ENCODE measurements at places on chromosomes 7 and 10. TPM values are rescaled to one million over a fixed set of nuclear protein-coding genes. Genes with fewer than 3 reads are reported as not detected.
A peak's percentile ranks its signal among the peaks of the same experiment; 100 is the strongest.

The AKR1D1 gene
- not detected for total RNA-seq

DNA sequence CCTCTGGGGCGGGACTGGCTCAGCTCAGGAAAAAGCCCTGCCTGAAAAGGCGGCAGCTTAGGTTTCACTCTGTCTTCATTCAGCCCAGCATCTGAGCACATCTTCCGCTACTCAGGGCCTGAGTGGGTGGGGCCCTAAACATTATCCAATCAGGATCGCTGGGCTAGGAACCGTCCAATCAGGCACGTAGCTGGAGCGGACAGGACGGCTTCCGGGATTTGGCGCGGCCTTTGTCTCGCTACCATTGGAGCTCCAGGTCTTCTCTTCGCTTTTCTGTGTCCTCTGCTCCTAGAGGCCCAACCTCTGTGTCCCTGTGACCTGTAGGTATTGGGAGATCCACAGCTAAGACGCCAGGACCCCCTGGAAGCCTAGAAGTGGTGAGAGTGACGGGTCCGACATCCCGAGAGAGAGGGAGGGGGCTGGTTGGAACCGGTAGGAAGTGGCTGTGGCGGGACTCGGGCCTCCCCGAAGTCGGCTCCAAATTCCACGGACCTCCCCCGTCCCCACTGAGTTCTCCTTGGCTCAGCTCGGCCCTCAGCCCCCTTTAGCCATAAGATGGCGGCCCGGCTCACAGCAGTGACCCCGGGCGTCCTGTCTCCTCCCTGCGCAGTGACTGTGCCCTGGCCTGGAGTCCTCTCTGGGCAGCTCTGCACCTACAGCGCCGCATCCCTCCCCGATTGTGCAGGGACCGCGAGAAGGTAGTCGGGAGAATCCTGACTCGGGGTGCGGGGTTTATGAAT is 99.1 kb downstream of the ZNF680 start:
- H3K27ac ChIP-seq, result no peak overlapping the region
- no peaks in the 10 kb centered on the region for H3K27me3 ChIP-seq
- no peak for DNase-seq
- peak overlapping the region; percentile 58 for H3K4me3 ChIP-seq
- H3K4me1 ChIP-seq, result no peaks in the 10 kb centered on the region

- no peak overlapping the region for H3K27ac ChIP-seq
- H3K4me1 ChIP-seq, result no peaks in the 10 kb centered on the region
- H3K4me3 ChIP-seq, result no peak overlapping the region
- no peaks in the 10 kb centered on the region for H3K36me3 ChIP-seq
- H3K27me3 ChIP-seq, result no peaks in the 10 kb centered on the region
- DNase-seq, result no peak
Measured at GRCh38 chr10:4252701-4253100, 467.7 kb upstream of the KLF6 start.

DNA sequence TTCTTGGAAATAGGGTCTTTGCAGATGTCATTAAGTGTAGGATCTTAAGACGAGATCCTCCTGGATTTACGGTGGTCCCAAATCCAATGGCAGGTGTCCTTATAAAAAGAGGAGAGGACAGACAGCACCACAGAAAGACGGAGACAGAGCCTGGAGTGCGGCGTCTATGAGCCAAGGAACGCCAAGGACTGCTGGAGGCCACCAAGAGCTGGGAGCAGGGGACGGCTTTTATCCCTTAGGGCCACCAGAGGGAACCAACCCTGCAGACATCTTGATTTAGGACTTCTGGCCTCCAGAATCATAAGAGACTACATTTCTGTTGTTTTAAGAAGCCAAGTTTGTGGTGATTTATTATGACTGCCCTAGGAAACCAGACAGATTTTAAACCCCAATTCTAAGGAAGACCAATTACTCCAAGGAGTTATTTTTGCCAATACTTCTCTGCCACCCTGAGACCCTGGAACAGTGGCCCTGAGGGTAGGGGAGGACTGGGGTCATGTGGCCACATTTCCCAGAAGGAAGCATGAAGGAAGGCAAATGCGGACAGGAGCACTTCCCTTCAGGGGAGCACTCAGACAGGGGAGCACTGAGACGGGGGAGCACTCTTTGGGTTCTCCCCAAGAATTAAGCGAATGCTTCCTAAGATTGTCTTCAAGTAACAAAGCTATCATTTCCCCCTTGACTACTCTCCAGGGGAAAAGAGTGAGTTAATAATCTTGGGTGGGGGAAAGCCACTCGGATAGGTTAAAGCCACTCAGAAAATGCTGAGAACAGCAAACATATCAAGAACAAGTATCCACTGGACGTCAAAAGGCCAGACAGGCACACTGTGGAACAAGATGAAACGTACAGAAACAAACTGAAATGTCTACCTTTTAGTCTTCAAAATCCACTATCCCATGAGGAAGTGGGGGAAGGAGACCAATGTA is 67.5 kb downstream of the CHST15 start:
- no peak for DNase-seq
- no peaks in the 10 kb centered on the region for H3K36me3 ChIP-seq
- H3K27me3 ChIP-seq, result no peaks in the 10 kb centered on the region

- no peak overlapping the region for H3K27ac ChIP-seq
- H3K4me1 ChIP-seq, result no peaks in the 10 kb centered on the region
- no peaks in the 10 kb centered on the region for H3K36me3 ChIP-seq
- H3K4me3 ChIP-seq, result no peak overlapping the region
- no peaks in the 10 kb centered on the region for H3K27me3 ChIP-seq
Measured at GRCh38 chr10:43794181-43794815, 145.6 kb upstream of the ZNF32 start.
